ENCODE measurements at places on chromosomes 6 and 20.

- no peak for DNase-seq
These were observed 17.4 kb upstream of the EEF1A1 start for GRCh38 chr6:73538116-73538779.

DNA sequence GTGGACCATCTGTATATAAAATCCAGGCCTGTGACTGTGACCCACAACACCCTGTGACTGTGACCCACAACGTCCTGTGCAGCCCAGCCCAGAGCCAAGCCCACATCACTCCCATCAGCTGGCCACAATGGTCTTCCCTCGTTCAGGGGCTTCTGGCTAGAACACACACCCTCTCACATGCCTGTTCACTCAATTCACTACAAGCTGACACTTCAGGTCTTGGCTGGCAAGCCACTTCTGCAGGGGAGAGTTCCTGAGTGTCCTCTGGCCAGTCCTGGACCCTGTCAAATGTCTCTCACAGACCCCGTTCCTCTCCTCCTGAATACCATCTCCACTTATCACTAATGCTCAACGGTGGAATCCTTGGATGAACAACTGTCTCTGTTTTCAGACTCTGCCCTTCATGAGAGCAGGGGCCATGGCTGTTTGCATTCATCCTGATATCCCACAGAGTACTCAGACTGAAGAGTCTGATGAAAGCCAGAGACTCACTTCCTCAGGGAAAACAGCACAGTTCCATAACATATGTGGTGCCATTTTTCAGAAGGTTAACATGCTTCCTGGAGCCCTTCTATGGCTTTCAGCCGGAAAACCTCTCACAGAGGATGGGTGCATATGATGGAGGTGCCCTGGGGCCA is 56.0 kb downstream of the MYH7B start:
- no peak for DNase-seq

- DNase-seq, result no peak
These were observed 72.6 kb upstream of the PTPRT start for GRCh38 chr20:43262341-43262740.

DNA sequence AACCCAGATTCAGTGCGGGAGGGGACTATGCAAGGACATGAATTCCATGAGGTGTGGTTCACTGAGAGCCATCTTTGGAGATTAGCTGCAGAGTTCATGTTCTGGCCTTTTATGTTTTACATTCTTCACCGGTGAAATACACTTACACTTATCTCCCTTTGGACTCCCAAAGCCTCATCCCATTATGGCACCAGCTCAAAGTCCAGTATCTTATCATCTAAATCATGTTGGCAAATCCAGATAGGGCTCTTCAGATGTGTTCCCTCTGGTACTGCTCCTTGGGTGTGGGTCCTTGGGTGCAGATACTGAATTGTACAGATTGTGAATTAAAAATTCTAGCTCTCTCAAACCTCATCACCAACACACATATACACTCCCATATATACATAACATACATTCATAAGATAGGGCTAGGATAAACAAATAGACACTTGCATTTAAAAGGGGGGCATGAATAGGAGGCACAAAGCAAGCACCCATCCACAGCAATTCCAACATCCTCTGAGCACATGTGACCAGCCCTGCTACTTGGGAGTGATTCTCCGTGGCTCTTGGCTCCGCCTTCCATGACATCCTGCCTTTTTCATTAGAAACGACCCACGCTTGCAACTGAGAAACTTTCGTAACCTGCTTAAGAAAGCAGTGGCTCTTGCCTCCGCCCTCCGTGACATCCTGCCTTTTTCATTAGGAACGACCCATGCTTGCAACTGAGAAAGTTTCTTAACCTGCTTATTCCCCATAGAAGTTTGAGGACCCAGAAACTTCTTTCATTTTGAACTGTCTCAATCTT is 53.6 kb upstream of the LRRC1 start:
- DNase-seq, result no peak

- no peak for DNase-seq
These were observed 81.2 kb downstream of the SLC23A2 start for GRCh38 chr20:4920131-4920530.

GRCh38 chr6:104566411-104566810 is 293.3 kb downstream of the HACE1 start:
- no peak for DNase-seq

DNA sequence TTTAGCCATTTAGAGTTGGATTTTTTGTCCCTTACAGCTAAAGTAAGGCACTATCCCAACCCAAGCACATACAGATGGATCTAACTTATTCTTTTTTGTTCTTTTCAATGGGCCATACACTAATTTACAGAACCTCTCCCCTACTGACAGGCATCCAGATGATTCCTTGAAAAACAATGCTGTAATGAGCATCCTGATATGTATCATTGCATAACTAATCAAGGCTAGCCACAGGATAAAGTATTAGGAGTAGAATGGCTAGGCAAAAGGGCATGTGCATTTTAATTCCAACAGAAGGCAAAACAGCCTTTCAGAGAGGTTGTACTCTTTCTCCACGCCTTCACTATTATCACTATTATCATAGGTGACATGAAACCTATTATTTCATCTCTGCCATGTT is 54.1 kb downstream of the ELOVL5 start:
- DNase-seq, result no peak

GRCh38 chr6:168417191-168417590 is 23.8 kb upstream of the SMOC2 start:
- DNase-seq, result no peak

- no peak for DNase-seq
These were observed 20.7 kb downstream of the PRPF6 start for GRCh38 chr20:64001607-64002011.

DNA sequence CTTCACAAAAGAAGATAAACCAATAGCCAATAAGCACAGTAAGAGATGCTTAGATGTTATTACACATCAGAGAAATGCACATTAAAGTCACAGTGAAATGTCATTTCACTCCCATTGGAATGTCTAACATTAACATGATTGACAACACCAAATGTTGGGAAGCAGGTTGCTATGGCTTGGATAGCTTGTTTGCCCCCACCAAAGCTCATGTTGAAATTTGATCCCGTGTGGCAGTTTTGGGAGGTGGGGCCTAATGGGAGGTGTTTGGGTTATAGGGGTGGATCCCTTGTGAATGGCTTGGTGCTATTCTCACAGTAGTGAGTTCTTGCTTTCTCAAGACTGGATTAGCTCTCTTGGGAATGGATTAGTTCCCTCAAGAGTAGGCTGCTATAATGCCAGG is 44.8 kb downstream of the MRAP2 start:
- no peak for DNase-seq

- DNase-seq, result no peak
These were observed 55.0 kb upstream of the VSX1 start for GRCh38 chr20:25136643-25137559.

DNA sequence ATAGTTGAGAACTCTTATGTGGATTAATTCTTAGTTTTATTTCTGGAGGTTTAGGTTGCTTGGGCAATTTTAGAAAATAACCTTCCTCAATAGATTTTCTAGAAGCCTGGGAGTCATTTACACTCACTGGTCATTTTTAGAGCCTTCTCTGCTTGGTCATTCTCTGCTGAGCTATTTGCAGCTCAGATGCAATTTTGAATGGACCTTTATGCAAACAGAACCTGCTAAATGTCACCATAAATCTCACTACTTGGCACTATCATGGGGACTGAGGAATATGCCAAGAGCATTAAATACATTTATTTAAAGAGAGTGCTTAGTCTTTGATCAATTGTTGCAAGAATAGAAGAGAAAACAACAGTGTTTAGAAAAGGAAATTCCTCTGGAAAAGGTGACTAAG is 154.0 kb downstream of the CLVS2 start:
- DNase-seq, result no peak

DNA sequence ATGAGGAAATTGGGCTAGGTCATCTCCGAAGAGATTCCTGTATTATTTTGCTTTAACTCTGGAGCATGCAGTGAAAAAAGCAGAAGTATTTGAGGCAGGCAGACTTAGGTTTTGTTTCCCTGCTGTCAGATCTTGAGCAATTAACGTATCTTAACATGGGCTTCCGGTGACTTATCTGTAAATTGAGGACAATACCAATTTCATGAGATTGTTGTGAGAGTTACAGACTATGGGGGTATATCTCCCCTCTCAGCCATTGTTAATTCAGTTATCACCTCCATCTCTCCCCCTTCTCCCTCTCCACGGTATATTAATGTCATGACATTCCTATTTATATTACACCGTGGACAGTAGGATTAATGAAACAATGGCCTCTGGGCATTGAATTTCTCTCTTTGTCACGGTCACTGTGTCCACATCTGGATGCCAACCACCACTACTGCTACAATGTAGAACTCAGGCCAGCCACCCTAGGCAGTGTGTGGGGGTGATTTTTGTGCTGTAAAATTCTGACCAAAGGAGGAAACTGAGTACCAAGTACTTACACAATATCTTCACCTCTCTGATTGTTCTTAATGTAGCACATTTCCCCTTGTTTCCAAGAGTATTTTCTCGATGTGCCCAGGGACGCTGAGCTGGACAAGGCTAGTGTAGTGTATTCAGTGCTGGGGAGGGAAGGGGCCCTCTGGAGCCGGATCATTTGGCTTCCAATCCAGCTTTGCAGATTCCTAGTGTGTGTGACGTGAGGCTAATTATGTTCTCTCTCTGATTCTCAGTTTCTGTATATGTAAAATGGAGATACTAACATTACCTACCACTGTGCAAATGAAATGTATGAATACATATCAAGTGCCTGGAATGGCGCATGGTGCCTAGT is 77.2 kb downstream of the GCNT2 start:
- no peak for DNase-seq

GRCh38 chr6:41815587-41815986 is 28.1 kb downstream of the TOMM6 start:
- DNase-seq, result no peak

- no peak for DNase-seq
These were observed 18.7 kb upstream of the TTPAL start for GRCh38 chr20:44457016-44457415.

GRCh38 chr6:131787766-131788712 is 19.8 kb upstream of the ENPP1 start:
- no peak for DNase-seq

GRCh38 chr20:6502999-6503398 is 264.5 kb upstream of the BMP2 start:
- DNase-seq, result no peak

DNA sequence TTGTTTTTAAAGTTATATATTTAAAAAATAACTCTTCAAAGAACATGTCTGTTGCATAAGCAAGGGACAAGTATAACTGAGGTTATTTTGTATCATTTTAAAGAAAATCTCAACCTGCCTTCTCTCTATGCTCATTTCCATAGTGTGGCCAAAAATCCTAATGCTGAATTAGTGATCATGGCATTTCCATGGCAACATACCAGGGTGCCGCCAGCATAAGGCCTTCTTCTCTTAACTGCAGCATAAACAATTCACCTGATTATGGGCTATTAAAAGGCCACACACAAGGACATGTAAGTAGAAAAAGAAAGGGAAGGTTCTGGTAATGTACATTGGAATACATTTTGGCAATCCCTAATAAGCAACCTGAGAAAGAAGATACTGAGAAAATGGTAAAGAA is 95.1 kb upstream of the RNF217 start:
- no peak for DNase-seq

- DNase-seq, result no peak
These were observed 304.2 kb upstream of the CDH4 start for GRCh38 chr20:60947819-60948218.

DNA sequence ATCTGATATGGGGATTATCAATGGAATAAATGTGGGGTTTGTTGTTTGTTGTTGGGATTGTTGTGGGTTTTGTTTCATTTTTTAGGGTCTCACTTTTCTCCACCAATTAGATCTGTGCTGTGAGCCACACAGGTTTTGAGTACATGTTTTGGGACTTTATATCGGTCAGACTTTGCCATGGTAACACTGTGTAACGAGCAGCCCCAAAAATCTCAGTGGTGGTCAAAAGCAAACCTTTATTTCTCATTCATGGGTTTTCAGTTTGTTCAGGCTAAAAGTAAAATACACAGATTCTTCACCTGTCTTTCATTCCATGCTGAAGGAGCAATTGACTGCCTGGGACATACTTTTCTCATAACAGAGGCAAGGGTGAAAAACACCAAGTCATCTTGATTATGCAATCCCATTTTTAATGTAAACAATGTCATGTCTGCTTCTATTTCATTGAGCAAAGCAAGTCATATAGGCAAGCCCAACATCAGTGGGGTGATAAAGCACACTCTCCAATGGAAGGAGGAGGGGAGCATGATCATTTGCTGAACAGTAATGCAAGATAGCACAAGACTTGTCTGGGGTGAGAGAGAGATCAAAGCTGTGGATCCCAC is 101.1 kb upstream of the PLCB4 start:
- no peak for DNase-seq

DNA sequence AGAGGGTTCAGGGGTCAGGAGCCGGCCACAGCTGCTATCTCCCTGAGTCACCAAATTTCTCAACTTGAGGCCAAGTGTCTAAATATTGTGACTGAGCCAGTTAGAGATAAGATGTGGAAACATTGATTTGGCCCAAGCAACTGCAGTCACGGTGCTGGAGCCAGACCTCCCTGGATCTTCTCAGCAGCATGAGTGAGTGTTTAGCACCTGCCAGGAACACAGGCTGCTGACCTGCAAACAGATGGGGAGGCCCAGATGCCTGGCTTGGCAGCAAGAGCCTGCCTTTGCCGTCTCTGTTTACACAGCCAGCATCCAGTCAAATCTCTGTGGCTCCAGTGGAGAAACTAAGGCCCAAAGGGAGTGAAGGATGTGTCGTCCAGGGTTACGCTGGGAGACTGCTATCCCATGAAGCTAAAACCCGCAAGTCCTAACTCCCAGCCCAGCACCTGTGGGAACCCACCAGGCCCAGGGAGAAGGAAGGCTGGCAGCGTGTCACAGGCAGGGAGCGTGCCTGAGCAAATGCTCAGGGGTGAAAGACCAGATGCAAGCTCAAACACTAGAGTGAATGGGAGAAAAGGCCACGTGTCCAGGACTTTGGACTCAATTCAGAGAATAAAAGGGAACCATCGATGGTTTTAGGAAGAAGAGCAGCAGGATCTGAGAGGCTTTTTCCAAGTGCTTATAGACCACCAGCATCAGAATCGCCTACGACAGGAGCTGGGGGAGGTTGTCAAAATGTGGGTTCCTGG is 15.9 kb upstream of the PTGIS start:
- peak; percentile 56 for DNase-seq

GRCh38 chr6:88124925-88125557 is 41.1 kb downstream of the CNR1 start:
- no peak for DNase-seq

Measured in CD4-positive, alpha-beta T cell treated with Interleukin-1 beta for 1 hour (primary cell).